ENCODE measurements at places on chromosomes 11 and 22.

DNA sequence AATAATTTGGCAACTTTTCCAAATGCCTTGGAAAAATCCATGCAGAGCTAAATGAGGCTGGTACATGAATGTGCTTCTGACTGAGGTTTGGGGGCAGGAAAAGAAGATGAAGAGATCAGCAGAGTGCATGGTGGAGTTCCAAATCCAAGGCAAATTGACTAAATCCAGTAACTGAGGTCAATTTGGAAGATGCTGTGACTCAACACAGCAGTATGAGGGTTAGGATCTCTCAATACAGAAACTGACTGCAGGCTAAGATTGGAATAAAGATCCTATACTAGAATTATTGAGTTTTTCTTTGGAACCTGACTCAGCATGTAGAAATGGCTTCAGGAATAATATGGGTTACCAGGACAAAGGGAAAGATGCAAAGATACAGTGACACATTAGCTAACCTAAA, 99.3 kb upstream of the FAT3 start:
- DNase-seq: no peak

GRCh38 chr11:16607675-16608644, 130.5 kb upstream of the C11orf58 start:
- DNase-seq: no peak

DNA sequence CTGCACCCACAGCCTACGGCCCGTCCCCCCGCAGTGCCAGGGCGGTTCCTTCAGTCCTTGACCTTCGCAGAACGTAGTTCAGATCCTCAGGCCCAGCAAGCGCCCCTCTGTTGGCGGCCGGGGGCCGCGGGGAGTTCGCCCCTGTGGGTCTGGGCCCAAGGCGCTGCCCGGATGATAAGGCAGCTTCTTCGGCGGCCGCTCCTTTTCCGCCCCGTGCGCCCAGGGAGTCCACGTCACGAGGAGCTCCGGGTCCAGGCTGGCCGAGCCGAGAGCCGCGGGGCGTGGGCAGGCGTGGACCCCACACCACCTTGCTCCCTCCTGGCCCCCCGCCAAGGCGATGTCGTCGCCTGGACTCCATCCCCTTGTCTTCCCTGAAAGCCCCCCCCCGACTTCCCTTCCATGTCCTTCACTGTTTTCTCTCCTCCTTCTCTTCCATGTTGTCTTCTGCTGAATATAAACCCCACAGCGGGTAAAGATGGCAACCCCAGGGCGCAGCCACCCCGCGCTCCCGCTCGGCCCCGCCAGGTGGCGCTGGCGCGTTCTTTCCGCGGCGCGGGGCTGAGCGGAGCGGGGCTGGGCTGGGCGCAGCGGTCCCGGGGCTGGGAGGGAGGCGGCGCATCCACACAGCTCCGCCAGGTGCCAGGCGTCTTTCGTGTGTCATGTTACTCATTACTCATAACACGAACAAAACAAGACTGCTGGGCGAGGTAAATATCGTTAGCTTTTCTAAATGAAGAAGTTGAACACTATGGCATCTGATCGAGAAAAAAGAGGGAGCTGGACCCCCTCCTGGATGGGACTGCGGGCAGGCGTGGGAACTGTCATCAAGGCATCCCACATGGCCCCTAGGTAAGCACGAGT, 321.0 kb downstream of the NTM start:
- no peak for DNase-seq

- DNase-seq: no peak
These were observed 18.0 kb downstream of the FAM227A start for GRCh38 chr22:38638216-38638615.

GRCh38 chr22:26889802-26890201, 232.4 kb downstream of the MIAT start:
- no peak for DNase-seq

GRCh38 chr22:44519886-44520285, 21.9 kb upstream of the RTL6 start:
- no peak for DNase-seq
